Anterior cingulate cortex (tissue), 58 donors: ENCODE measurements at places on chromosomes 6 and 20.

GRCh38 chr6:105005451-105005850 is 48.5 kb downstream of the LIN28B start:
- no peak for DNase-seq

GRCh38 chr6:143694560-143694959 is 16.8 kb downstream of the PHACTR2 start:
- no peak for DNase-seq

- DNase-seq = no peak
Observed at GRCh38 chr6:157533048-157533871, 152.3 kb downstream of the ZDHHC14 start.

- DNase-seq = no peak
Observed at GRCh38 chr20:835608-836045, 2.1 kb downstream of the FAM110A start.

GRCh38 chr6:4336084-4336483 is 200.7 kb upstream of the ECI2 start:
- DNase-seq = no peak

GRCh38 chr6:141963543-141964295 is 169.0 kb upstream of the GJE1 start:
- DNase-seq = no peak

- DNase-seq = no peak
Observed at GRCh38 chr6:132780770-132781371, 17.6 kb downstream of the SLC18B1 start.

DNA sequence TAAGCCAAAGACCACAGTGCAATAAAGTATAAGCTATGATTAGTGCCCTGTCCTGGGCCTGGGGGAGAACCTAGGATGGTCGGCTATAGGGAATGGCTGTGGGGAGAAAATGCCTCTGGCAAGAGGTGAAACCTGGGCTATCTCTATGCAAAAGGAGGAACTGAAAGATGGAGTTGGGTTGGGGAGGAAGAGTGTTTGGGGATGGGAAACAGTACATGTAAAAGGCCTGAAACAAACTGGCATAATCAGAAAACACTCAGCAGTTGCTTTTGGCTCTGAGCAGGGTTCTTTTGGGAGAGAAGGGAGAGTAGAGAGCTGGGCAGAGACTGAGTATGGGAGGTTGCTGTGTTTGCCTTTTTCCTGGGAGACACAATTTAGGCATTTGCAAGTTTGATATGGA is 31.9 kb upstream of the FUCA2 start:
- no peak for DNase-seq

- DNase-seq = no peak
Observed at GRCh38 chr20:50320901-50321796, 130.5 kb downstream of the CEBPB start.

DNA sequence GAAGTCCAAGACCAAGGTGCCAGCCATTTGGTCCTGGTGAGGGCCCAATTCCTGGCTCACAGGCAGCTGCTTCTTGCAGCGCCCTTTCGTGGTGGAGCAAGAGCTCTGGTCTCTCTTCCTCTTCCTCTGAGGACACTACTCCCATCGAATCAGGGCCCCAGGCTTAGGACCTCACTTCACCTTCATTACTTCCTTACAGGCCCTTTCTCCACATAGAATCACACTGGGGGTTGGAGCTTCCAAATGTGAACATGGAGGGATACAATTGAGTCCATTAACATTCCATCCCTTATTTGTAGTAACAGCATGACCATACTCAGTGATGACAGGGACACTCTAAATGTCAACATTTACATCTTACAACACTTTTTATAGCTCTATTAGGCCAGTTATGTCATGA is 2.3 kb downstream of the RAMACL start:
- DNase-seq = no peak

GRCh38 chr6:166490671-166491500 is 95.6 kb downstream of the RAMACL start:
- DNase-seq = no peak

- no peak for DNase-seq
Observed at GRCh38 chr6:75266716-75267291, 17.8 kb downstream of the TMEM30A start.

GRCh38 chr6:37690964-37691735 is 6.5 kb downstream of the MDGA1 start:
- DNase-seq = no peak

GRCh38 chr6:53888931-53889330 is 94.1 kb downstream of the LRRC1 start:
- no peak for DNase-seq

DNA sequence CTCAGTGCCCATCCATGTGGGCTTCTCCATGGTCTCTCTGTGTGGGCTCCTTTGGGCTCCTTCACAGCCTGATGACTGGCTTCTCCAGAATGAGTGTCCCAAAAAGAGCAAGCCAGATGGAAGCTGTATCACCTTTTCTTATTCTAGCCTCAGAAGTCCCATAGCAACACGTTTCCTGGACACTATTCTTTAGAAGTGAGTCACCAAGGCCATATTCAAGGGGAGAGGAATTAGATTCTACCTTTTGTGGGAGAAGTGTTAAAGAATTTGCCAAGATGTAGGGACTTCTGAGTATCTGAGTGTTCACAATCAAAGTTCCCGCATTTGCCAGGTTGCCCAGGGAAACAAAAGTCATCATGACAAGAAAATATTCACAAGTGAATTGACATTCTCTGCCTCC is 20.7 kb upstream of the TBC1D22B start:
- no peak for DNase-seq

DNA sequence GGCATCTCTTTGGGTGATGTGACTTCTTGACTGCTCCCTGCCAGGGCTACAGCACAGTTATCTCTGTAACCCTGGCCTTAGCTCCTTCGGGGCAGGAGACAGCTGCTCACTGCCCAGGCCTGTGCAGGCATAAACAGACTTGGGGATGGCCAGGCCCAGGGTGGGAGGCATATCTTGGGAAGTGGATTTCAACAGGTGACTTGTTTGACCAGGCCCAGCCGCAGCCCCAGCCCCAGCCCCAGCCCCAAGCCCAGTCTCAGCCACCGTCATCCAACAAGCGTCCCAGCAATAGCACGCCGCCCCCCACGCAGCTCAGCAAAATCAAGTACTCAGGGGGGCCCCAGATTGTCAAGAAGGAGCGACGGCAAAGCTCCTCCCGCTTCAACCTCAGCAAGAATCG is 7.5 kb downstream of the MEA1 start:
- DNase-seq = no peak

GRCh38 chr20:51387125-51387875 is 155.2 kb downstream of the NFATC2 start:
- no peak for DNase-seq

DNA sequence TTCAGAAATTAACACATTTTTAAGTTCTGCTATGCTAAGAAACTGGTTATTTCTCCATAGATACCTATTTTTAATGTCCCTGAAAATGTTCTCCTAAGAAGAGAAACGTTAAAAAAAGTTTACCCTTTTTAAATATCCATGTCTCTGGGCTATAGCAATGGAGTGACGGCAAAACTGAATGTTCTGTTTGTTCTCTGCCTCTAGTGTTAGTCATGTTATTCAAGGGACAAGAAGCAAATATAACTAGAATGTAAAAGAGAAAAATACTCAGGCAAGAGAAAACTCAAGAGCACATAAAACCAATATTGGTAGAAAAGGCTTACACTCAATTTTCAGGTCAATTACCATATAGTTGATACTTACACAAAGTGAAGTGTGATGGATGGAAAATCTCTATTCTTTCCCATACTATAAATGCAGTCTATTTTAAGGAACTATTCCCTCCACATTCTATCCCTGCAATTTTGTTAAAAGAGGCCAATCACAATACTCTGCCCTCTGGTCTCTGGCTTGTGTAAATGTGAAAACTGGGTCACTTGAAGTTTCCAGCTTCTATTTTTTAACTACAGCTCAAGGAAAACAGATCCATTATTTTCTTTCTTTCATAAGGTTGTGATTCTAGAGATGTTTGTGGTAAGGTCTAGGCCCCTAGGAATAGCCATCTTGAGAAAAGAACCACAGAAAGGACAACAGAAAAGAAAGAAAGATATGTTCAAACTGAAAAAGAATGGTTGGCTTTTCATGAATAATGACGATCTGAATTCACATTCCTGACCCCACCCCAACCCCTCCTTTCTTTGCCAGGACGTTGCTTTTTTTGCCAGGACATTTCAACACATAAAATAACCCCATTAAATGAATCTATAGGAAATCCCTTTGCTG is 200.3 kb upstream of the FAM83B start:
- no peak for DNase-seq

GRCh38 chr20:16760431-16761304 is 12.5 kb downstream of the OTOR start:
- no peak for DNase-seq

GRCh38 chr6:136774228-136775041 is 17.8 kb downstream of the MAP3K5 start:
- DNase-seq = no peak

DNA sequence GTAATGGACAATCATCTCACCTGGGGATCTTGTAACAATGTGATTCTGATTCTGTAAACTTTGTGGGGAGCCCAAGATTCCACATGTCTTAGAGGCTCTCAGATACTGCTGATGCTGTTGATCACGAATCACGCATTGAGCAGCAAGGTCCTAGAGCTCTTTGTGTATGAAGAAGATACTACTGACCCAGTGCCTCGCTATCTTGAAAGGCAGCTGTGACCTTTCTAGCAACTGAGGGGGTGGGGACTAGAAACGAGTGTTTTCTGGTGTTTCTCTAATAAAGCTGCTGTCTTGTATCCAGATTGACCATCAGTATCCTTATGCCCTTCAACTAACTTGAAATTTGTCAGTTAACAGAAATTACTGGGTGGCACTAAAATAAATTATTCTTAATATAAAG is 142.9 kb downstream of the MTHFD1L start:
- no peak for DNase-seq

DNA sequence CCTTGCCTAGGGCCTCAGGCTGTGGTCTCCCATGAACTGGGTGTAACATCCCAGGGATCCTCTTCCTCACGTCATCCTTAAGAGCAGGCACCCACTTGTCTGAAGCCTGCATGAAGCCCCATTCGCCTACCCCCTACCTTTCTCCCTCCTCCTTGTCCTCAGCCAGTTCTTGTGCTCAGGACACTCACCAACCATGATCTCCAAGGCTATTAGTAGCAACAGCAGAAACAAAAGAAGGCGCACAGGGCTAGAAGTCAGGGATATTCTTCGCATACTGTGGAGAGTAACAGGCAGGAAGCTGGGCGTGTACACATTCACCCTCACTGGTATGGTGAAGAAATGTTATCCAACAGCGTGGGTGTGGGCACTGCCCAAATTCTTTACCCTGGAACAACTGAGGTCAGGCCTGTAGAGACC is 7.3 kb downstream of the RAET1E start:
- no peak for DNase-seq

GRCh38 chr6:12224251-12224650 is 65.9 kb upstream of the EDN1 start:
- DNase-seq = no peak

DNA sequence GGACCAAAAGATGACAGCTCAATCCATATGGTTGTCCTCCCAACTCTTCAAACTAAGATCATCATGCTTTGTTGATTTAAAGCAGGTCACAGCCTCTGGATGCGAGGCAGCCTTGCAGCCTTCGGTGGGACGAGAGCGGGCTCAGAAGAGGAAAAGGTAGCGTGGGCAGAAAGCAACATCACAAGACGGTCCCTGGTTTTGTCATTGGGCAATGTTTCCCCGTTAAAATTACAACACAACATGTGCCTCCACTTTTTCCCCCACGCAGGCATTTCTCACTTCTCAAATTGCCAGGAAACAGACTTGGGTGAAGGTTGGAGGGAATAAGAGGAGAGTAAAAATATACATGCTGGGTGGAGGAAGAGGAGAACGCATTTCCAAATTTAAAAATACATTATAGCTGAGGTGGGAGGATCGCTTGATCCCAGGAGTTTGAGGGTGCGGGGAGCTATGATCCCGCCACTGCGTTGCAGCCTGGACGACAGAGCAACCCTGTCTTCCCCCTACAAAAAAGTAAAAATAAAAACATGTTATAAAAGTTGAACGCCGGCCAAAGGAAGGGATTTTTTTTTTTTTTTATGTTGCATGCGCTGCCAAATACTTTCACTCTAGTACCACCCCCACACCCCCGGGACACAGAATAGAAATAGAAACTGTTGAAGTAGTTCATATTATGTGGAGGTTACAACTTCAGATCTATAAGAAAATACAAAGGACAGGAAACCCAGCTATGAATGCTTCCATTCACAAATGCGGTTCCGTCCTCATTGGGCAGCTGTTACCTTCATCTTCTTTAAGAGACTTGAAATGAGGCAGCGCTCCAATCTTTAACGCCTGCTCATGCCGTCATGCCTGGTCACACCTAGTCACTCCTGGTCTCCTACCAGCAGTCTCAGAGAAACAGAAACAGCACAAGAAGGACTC is 13.9 kb upstream of the NAA20 start:
- DNase-seq = no peak

DNA sequence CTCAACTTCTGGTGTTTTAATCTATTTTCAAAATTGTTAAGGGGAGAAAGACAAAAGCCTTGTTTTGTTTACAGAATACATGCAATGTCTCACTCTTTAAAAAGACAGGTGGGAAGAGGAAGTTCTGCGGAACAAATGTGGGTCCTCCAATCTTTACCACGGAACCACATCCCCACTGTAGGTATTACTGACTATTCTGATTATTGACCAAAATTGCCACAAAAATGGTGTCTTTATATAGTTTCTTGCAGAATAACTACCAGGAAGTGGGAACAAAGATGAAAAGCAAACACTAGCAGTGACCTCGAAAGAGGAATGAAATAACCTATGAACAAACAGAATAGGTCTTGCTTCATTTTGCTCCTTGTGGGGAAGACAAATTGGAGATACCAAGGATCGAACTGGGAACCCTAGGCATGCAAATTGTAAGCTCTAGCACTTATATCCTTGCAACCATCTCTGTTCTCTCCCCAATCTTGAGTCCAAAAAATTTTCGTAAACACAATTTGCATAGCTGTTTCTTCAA is 106.7 kb downstream of the GPX5 start:
- no peak for DNase-seq

DNA sequence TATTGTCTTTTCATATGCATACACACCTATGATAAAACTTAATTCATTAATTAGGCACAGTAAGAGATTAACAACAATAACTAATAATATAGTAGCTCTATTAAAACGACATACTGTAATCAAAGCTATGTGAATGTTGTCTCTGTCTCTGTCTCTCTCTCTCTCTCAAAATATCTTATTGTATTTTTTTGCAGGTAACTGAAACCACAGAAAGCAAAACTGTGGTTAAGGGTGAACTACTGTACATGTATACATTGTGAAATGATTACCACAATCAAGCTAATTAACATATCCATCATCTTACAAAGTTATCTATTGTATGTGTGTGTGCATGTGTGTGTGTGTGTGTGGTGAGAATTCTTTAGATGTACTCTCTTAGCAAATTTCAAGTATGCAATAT is 242.0 kb upstream of the RSPO3 start:
- no peak for DNase-seq

- DNase-seq = no peak
Observed at GRCh38 chr6:19362396-19362795, 474.8 kb upstream of the ID4 start.
